ENCODE measurements at places on chromosomes 11 and 22. TPM values are rescaled to one million over a fixed set of nuclear protein-coding genes. Genes with fewer than 3 reads are reported as not detected.

RTN4RL2 gene
- polyA plus RNA-seq, result 1.4 TPM

- DNase-seq, result no peak
Measured at GRCh38 chr11:86579406-86579731, 93.0 kb downstream of the ME3 start.

DNAJB7 gene
- not detected for polyA plus RNA-seq

DNA sequence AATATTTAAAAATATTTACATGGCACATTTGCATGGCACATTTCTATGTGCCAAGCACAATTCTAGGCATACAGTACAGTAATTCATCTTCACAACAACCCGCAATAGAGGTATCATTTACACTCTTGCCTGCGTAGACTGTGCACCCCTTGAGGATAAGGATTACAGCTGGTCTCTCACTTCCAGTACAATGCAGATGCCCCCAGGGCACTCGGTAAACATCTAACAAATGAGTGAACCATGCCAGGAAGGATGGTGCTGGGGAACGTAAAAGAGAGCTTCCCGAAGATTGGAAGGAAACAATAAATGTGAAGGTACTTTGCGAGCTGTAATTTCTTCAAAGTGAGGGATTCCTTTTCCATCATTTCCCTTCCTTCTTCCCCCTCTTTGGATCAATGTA lies 1.3 kb downstream of the PRPF19 start:
- no peak for DNase-seq

CASP1 gene
- 25.1 TPM for polyA plus RNA-seq

GRCh38 chr11:131938351-131938751 lies 567.9 kb downstream of the NTM start:
- no peak for DNase-seq

OR51B2 gene
- polyA plus RNA-seq, result not detected

DNA sequence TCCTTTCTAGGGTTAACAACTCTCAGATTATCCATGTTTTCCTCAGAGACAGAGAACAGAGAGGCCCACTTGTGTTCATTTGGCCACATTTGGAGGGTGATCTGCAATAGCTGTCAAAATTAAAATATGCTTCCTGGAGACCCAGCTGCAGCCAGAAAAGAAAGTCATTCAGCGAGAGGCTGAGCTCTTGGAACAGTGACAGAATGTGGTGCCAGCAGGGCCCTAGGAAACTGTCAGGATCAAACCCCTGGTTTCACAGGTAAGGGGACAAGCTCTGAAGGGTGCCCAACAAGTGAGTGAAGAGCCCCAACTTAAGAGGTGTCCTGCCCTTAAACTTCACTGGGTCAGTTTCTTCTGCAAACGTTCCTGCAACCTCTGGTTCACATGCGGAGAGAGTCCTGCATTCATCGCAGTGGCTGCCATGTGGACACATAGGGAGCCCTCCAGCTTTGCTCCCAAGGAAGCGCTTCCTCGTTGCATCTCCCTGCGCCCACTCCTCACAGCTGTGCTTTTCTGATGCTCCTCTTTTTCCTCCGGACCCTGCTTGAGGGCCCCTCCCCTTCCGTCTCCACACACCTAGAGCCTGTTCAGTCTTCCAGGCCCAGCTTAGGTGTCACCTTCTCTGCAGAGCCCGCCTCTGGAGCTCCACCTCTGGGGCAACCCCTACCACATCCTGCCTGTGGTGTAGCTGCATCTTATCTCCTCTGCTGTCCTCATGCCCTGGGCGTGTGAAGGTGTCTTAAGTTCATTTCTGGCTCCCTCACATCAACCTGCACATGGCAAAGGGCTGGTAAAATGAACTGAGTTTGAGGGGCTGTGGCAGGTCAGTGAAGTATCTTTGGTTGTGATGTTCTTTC lies 3.9 kb downstream of the UCP3 start:
- DNase-seq, result no peak

- no peak for DNase-seq
Measured at GRCh38 chr11:111879637-111879960, 258 bp downstream of the CFAP68 start.
